ENCODE measurements at places on chromosomes 16 and 17.

- DNase-seq: no peak
Measured at GRCh38 chr17:80964544-80964856, 27.1 kb upstream of the CHMP6 start.

DNA sequence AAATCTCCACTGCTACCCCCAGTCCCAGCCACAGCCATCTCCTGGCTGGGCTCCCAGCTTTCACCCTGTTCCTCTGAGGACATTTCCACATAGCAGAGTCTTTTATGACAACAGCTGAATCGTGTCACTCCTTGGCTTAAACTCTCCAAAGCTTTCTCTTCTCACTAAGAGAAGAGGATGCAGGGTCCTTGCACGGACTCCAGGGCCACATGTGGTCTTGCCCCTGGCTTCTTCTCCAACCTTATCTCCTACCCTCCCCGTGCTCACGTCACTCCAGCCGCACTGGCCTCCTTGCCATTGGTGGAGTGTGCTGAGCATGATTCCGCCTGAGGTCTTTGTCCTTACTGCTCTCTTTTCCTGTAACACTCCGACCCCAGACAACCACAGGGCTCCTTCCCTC lies 39.9 kb upstream of the CCDC182 start:
- DNase-seq: peak; percentile 69

DNA sequence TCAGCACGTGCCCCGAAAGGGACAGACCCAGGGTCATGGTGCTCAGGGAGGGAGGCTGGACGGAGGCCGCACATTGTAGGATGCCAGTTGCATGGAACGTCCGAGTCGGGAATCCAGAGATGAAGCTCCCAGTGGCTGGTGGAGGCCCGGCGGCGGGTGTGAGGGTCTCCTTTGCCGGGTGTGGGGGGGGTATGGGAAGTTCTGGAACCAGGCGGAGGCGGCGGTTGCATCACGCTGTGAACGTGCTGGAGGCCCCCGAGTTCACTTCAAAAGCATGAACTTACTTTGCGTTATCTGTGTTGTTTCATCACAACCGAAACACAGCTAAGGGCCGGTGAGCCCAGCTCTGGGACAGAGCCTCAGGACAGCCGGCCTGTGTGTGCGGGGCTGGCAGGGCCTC lies 73.4 kb upstream of the GNG13 start:
- DNase-seq: no peak

DNA sequence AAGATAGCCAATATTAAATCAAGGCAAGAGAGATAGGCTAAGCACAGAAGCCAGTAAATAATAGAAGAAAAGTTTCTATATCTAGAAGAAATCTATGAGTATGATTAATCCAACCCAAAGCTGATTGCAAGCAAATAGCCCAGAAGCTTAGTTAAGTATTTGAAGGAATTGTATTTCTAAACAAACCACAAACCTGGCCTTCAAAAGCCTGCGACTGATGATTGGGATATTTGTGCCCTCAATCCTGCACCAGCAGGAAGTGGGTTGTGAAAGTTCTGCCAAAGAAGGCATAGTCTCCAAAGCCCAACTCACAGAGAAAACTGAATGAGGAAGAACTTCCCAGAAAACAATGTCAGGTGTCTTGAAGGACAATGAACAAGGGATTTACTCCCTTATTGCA lies 114.5 kb upstream of the C17orf78 start:
- DNase-seq: peak; percentile 22

GRCh38 chr17:62998166-62998565 lies 32.1 kb downstream of the TANC2 start:
- DNase-seq: no peak

DNA sequence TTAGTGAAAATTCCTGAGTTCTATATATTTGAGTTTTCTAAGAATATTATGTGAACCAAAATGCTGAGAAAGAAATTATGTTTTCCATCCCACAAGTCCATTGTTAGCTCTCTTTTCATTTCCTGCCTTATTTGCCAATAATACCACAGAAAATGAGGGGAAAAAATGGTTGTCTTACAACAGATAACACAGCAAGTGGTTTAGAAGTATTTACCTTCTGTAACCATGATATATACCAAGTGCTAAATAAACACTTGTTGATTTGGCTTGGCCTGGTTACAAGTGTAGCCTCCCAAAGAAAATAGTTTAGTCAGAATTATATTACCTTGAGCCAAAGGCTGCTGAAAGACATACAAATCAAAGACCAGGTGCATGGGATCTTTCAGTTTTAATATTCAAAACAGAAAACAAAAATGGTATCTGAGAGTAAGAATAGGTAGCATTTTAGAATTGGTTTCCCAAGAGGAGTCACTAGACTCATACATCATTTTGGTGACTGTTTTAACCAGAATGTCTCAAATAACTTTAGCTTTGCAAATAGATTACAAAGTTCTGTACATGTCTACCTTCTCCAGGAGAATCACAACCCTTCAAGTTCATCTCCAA lies 439.8 kb upstream of the DYNLRB2 start:
- DNase-seq: no peak

- DNase-seq: no peak
Measured at GRCh38 chr17:28147017-28147416, 104.5 kb downstream of the NLK start.

- peak; percentile 69 for DNase-seq
Measured at GRCh38 chr16:85275533-85276249, 163.4 kb upstream of the CIBAR2 start.

GRCh38 chr17:82031885-82032627 lies 578 bp downstream of the RAC3 start:
- no peak for DNase-seq

DNA sequence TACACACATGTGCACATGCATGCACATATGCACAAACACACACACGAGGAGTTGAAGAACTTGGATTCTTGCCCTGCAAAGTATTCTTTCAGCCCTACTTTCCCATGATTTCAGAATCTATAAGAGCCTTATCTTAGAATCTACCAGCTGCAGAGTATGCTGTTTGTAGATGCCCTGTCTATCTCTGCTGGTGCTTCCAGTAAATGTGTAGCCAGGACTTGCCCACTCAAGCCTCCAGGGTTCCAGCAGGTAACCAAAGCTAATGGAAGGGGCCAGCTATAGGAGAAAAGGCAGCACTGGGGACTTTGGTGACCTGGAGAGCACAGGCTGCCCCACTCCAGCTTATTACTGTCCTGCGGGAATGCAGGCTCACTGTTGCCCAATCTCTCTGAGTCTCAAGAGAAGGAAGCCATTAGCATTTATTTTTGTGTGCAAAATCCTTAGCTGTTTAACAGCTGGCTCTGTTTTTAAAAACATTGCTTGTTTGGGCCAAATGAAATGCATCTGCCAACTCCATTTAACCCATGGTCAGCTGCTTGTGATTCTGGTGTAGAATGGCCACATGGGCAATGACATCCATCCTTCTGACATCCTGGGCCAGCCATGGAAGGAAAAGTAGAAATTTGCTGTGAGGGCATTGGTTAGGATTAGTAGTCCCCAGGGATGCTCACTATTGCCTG lies 28.6 kb upstream of the XYLT1 start:
- DNase-seq: no peak
